ENCODE measurements at places on chromosomes 6 and 20. TPM values are rescaled to one million over a fixed set of nuclear protein-coding genes. Genes with fewer than 3 reads are reported as not detected.

GRCh38 chr20:63711085-63711645, 3.3 kb downstream of the ZGPAT start:
- no peak for DNase-seq

SIRPA gene
- total RNA-seq = not detected

GRCh38 chr6:4664911-4665310, 111.3 kb upstream of the CDYL start:
- no peak for DNase-seq

GRCh38 chr6:25774120-25774715, 19.7 kb downstream of the SLC17A4 start:
- no peak for DNase-seq

DNA sequence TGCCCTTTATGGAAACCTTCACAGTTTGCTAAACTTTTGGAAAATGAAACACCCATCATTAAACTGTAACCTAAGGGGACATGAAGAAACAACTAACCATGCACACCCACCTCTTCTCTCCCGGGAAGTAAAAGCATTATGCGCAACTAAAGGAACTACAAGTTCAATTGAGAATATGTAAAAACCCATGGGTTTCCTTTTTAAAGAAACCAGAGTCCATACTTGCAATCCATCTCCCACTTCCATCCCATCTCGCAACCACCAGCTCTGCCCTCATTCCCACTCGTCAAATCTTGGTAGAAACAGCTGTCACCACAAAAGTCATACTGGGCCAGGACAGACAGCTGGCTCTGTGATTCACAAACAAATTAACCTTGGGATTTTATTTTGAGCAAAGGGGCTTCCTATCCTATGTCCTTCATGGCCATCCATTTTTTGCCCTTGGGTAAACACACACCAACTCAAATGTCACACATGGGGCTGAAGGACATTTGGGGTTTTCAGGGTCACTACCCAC, 81.5 kb downstream of the HAO1 start:
- no peak for DNase-seq
